CD4-positive, alpha-beta T cell treated with Interleukin-15 for 1 hour (primary cell): ENCODE measurements at places on chromosomes 7 and 10.

DNA sequence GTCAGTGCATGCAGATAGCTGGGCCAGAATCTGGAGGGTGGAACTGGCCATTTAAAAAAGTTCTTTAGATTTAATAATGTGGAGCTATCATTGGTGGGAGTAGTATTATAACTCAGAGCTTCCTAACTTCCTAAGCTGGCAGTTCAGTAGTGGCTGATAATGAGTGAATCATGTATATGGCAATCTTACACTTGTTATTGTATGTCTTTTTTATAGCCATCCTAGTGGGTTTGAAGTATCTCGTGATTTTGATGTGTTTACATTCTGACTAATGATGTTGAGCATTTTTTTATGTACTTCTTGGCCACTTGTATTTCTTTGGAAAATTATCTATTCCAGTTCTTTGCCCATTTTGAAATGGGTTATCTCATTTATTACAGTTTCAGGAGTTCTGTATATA is 15.4 kb downstream of the TFAM start:
- no peak for DNase-seq

DNA sequence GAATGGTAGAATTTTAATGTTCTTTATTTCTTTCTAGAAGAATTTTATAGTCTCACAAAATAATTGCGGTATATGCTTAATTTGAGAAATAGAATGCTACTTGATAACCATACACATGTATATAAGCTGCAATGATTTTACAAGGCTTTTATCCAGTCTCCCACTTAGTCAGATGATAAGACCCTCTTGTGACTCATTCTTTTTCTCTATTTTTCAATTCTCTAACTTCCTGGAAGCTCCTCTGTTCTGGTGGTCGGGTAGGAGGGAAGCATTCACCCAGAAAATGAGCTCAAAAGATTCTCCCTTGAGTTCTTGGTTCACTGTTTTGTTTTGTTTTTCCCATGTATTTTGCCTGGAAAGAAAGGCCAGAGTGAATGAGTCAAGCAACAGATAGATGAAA is 546.6 kb downstream of the INHBA start:
- DNase-seq: no peak

DNA sequence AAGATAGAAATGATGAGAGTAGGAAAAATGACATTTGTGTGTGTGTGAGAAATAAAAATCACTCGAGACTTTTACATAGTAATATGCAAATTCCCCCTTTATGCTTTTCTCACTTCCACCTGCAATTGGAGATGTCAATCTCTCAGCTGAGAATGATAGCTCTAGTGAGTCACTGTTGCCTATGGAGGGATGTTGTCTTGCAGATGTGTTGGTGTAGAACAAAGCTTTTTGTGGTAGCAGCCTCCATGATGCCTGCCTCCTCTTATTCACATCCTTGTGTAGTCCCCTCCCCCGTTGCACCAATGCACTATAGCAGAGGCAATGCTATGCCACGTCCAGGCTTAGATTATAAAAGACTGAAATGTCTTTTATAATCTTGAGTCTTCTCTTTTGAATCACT is 33.8 kb downstream of the SPAG6 start:
- no peak for DNase-seq

DNA sequence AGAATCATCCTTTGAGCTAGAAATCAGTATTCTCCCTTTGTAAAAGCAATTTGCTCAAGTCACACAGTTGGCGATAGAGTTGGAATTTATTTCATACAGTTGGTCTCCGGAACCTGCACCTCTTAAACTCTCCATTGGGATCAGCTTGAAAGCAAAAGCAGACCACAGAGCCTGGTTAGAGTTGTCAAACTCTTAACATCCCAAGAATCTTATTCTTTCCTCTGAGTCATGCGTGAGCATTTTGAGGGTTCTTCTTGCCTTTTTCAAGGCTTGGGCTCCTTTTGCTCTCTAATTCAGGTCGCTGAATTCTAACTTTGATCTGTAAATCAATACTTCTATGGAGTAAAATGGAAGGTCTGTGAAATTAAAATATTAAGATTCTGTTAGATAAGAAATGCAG is 19.6 kb upstream of the SCIN start:
- DNase-seq: no peak

DNA sequence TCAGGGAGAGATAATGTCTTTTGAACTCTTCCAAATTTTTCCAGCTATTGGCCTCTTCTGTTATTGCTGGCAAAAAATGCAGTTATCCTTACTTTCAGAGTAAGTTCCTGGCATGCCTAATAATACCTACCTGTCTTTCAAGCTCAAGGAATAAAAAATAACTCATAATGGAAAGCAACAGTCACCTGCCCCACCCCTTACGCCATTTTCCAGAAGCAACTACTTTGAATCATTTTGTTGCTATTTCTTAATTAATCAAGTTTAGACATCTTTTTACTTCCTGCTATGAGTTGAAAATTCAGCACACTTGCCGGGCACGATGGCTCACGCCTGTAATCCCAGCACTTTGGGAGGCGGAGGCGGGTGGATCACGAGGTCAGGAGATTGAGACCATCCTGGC is 23.0 kb upstream of the CDK13 start:
- no peak for DNase-seq

GRCh38 chr7:127770885-127771284 is 118.9 kb downstream of the SND1 start:
- DNase-seq: no peak

GRCh38 chr10:14586901-14587300 is 187.8 kb downstream of the FAM107B start:
- peak; percentile 88 for DNase-seq

DNA sequence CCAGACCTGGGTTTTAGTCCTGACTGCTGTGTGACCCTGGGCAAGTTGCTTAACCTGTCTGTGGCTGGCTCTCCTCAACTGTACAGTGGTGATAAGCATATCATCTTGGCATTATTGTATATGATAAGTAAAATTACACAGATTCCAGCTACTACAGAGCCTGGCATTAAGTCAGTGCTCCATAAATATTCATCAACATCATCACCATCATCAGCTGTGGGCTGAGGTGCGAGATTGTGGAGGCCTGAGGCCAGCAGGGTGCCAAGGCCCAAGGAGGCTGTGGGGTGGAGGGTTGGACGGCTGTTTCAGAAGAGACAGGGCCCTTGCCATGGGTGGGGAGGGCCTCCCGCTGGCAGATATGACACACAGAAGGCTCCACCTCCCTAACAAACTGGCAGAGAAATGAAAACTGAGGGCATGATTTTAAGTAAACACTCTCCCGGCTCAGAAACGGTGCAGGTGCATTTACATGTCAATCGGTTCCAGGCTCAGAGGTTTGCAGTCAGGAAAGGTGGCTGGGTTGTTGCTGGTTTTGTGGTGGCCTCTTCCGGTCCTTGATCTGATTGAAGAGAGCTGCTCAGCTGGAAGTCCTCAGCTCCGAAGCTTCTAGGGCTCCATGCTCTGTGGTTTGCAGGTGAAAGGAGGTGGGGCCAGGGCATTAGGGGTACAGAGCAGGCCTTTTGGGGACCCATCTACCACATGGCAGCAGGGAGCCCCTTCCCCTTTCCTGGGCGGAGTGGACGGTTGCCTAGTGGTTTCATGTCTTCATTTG is 10.2 kb downstream of the CRYGN start:
- peak; percentile 75 for DNase-seq

DNA sequence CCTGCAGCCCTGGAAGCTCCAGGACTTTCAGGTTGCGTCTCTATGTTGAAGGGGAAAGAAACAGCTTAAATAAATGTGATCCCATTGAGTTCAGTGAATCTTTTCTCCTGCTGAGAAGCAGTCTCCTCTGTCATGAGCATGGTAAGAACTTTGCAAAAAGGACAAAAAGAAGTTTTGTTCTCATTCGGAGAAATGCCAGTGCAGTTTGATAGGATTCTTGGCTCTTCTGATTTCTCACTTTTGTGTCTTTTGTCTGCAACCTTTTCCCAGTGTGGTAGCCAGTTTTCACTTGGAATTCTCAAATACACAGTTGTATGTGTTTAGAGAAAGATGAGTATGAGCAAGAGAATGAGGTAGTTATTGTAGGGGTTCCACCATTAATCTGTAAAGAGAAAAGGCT is 64.3 kb downstream of the AP3M1 start:
- no peak for DNase-seq

DNA sequence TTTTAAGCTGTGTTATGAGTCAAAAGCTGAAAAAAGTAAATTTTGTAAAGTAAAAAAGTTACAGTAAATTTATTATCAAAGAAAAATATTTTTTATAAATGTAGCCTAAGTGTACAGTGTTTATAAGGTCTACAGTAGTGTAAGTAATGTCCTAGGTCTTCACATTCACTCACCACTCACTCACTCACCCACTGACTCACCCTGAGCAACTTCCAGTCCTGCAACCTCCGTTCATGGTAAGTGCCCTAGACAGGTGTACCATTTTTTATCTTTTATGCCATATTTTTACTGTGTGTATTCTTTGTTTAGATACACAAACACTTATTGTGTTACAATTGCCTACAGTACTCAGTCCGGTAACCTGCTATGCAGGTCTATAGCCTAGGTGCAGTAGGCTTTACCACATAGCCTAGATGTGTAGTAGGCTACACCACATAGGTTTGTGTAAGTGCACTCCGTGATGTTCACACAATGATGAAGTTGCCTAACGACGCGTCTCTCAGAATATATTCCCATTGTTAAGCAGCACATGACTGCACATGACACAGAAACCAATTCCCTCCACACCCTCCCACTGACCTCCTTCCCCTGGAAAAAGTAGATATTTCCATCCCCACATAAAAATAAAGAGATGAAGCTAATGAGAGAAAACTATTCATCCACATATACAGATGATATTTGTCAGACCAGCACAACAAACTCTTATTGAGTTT is 44.8 kb upstream of the FGL2 start:
- DNase-seq: no peak

DNA sequence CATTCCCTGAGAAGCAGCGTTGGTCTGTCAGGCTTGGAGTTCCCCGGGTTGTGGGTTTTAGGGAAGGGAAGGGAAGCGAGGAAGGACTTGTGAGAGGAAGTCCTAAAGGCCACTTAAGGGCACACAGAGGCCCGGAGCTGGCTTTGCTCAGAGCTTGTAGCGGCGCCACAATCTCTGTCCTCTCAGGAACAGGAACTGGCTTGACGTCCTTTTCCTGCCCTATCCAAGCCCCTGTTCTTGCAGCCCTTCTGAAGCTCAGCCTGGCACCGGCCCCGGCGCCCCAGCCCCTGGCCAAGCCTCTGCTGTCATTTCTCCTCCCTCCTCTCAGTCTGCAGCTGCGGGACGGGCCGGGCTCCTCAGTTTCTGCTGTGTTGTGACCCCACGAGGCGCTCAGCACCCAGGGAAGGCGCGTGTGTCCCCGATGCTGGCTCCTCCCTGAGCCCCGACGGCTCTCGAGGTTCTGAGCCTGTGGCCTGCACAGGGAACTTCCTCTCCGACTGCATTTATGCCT is at the start of gene GIMAP8:
Gene GIMAP8, plus strand, starts transcription at position 140 of the 511 bp plus-strand sequence. CDS start 16,069 bp downstream, outside the sequence.
- peak; percentile 70 for DNase-seq

- DNase-seq: no peak
Measured at GRCh38 chr10:17255512-17255911, 27.5 kb downstream of the VIM start.

DNA sequence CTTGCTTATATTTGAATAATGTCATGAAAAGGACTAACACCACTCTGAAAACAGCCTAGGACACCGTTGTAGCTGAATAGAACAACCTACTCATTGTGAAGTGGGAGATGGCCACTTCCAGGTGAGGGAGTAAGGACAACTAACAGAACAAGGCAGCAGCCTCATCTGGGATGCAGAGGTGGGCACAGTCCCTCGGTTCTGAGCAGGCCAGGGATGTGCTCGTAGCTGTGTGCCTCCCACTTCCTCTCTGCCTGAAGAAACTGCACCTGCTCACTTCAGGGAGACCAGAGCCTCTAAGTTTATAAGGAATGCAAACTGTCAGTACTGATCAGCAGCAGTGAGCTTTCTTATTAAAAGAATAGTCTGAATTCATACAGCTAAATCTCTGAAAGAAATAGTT is 2.5 kb downstream of the VSTM4 start:
- DNase-seq: no peak

DNA sequence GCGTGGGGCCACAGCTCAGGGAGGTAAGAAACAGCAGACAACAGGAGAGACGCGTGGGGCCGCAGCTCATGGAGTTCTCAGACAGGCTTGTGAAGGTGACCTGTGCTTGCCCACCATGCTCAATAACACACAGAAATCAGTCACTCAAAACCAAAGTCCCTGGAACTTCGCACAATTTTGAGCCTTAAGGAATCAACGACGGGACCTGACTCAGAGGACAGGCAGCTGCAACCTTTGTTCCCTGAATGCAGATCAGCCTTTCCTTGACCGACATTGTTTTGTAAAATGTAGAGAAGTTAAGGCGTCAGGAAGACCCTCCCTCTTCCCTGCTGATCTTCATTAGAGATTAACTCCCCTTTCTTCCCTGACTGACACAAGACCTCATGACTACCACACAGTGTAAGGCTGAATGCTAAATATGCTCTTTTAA is 8.5 kb upstream of the KNDC1 start:
- no peak for DNase-seq

GRCh38 chr7:85154282-85154937 is 32.4 kb downstream of the SEMA3D start:
- no peak for DNase-seq

DNA sequence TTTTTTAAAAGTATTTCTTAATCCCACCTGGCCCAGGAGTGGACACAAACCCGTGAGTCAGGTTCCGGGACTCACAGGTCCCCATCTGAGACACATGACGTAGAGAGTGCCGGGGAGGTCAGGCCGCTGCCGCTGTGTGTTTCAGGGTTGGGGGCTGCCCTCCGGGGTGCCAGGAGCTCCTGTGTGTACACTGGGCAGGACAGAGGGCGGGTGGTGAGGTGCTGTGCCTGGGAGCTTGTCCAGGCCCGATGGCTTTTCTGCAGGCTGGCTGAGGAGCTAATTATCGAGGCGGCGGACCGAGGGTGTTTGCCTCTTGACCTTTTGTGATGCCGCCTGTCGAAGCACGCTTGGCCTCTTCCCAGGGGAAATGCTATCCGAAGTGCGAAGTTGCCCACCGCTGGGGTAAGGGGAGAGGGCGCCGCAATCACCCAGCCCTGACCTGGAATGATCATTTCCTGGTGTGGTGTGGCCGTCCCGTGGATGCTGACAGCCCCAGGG is 42.1 kb downstream of the FOXL3 start:
- DNase-seq: no peak

DNA sequence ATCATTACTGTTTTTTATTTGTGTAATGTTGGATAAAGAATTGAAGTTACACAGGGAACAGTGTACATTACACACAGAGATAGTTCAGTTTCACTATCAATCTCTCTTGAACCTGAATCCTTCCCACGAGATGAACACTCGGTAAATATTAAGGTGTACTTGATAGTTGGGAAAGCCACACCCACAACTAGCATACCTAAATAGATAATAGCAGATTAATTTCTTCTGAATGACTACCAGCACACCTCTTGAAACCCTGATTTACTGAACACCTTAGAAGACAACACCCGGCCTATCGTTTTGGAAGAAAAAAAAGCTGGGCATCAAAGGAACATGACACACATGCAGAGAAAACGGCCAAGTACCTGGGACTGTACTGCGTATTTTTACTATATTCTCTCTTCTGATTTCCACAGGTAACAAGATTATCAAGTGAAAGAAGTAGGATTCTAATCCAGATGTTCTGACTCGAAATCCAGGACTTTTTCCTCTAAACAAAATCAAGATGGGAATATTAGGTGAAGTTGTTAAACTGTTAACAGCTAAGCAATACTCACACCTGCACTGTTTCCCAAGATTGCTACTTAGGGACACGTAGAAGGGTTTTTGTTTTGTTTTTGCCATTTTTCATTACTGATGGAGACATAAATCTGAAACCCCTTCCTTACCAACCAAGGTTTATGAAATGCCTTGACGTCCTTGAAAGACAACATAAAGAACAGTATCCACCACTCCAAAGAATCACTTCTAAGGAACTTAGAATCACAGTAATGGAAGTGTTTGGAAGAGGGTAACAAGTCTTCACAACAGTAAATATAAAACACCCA is 1.0 kb downstream of the CCDC186 start:
- no peak for DNase-seq
